ENCODE measurements at places on chromosomes 7 and 10. TPM values are rescaled to one million over a fixed set of nuclear protein-coding genes. Genes with fewer than 3 reads are reported as not detected.

The HKDC1 gene
- 0.14 TPM for polyA plus RNA-seq

The SEMA3D gene
- polyA plus RNA-seq = 0.10 TPM

The PLXDC2 gene
- 7.2 TPM for polyA plus RNA-seq

The SEMA3A gene
- polyA plus RNA-seq = 0.30 TPM

The HIF1AN gene
- polyA plus RNA-seq = 22.9 TPM

The IFIT1B gene
- not detected for polyA plus RNA-seq

The IL15RA gene
- polyA plus RNA-seq = 13.4 TPM

The GPR85 gene
- 1.8 TPM for polyA plus RNA-seq

All from heart left ventricle (tissue), 16 donors.